Activated CD8-positive, alpha-beta T cell treated with anti-CD3 and anti-CD28 coated beads for 36 hours (primary cell): ENCODE measurements at places on chromosomes 12 and 14. TPM values are rescaled to one million over a fixed set of nuclear protein-coding genes. Genes with fewer than 3 reads are reported as not detected.

The LRRC10 gene
- total RNA-seq = not detected

The DDX23 gene
- 95.6 TPM for total RNA-seq

The RTL1 gene
- not detected for total RNA-seq

The FOXG1 gene
- total RNA-seq = not detected

The CEP128 gene
- total RNA-seq = 21.6 TPM

The SMIM41 gene
- not detected for total RNA-seq

The ADSS1 gene
- total RNA-seq = 3.0 TPM
